ENCODE measurements at places on chromosomes 1 and 21. TPM values are rescaled to one million over a fixed set of nuclear protein-coding genes. Genes with fewer than 3 reads are reported as not detected.

Gene CAPN8
- total RNA-seq: not detected

Gene CTH
- 1.4 TPM for total RNA-seq

Gene KLF17
- total RNA-seq: not detected

Gene HCRTR1
- total RNA-seq: 0.13 TPM

Gene LCE6A
- not detected for total RNA-seq
